NCI-H1694 (cell line): ENCODE measurements at places on chromosomes 16 and 17.

DNA sequence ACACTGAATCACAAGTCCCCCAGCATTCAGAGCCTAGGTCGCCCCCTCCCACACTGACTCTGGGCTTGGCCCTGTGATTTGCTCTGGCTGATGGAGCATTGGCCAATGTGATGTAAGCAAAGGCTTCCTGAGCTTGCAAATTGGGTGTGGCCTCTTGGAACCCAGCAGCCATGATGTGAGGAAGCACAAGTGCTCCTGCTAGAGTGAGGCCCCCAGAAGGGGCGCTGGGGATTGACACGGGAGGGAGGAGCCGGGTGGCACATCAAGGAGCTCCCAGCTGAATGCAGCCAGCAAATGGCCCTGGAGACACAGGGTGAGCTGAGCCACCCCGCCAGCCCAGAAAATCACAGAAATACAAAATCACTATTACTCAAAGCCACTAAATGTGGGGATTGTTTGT, 308.5 kb downstream of the C16orf95 start:
- DNase-seq = no peak

- DNase-seq = peak; percentile 97
Measured at GRCh38 chr17:8060274-8060673, 21.4 kb downstream of the ALOX15B start.

GRCh38 chr17:28416703-28417311, 10.8 kb upstream of the SLC46A1 start:
- peak; percentile 79 for DNase-seq

GRCh38 chr16:57255686-57256415, 10.8 kb downstream of the ARL2BP start:
- DNase-seq = no peak

DNA sequence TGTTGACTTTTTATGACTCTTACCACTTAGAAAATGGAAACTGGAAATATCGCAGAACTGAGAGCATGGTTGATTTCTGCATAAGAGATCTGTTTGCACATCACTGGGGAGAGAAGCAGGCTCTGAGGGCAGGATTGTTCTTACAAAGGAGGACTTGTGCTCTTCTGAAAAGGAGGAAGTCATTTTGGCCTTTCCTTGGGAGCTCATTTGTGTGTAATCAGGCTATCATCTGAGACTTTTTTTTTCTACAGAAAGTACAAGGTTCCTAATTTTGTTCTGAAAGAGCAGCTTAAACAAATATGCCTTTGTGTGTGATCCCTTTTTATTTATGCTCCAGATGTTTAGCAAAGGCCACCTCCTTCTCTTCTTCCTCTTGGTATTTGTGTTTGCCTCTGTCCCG, 145.7 kb upstream of the CACNG5 start:
- DNase-seq = no peak

DNA sequence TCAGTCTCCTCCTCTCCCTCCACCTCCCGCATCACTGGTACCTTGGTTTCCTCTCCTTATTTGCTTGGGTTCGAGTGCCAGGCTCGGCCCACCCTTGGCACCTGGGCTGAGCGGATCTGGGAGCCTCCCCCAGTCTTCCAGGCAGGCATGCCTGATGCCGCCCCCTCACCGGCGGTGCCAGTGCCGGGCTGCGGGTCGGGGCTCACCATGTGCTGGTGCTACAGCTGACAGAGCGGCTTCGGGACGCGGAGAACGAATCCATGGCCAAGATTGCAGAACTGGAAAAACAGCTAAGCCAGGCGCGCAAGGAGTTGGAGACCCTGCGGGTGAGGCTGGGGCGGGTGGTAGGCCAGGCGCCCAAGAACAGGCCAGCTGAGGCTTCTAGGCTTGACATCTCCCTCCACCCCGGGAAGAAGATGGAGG, 19.2 kb downstream of the FMNL1 start:
- no peak for DNase-seq

DNA sequence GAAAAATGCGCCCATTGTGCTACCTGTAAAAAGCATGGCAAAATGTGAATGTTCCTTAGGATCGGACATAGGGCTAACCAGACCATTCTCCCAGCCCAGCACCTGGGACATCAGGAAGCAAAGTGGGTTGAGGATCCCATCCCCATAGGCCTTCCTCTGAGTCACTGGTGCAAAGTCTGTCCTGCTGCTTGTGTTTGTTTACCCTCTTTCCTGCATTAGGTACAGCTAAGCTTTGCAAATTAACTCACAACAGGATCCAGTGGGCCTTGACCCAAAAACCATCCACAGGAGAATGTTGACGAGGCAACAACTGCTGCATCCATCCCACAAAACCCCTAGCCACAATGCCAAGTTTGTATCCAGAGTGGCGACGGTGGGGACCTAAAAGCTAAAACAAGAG, 106.2 kb downstream of the GRIN2A start:
- DNase-seq = no peak

DNA sequence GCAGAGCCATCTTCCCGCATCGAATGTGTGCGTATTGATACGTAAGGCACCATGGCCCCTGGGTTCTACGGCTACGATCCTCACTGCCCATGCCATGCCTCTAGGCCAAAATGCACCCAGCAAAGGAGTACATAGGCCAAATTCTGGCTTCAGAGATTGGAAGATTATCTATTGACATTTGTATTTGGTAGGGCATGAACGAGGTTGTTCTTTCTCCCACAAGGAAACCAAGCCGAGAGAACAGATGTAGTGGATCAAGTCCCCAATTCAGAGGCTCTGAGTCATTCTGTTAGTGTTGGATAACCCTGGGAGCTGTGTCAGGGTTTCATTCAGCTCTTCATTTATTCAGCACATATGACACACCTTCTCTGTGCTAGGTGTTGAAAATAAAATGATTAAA, 36.5 kb downstream of the HOXB1 start:
- DNase-seq = no peak

DNA sequence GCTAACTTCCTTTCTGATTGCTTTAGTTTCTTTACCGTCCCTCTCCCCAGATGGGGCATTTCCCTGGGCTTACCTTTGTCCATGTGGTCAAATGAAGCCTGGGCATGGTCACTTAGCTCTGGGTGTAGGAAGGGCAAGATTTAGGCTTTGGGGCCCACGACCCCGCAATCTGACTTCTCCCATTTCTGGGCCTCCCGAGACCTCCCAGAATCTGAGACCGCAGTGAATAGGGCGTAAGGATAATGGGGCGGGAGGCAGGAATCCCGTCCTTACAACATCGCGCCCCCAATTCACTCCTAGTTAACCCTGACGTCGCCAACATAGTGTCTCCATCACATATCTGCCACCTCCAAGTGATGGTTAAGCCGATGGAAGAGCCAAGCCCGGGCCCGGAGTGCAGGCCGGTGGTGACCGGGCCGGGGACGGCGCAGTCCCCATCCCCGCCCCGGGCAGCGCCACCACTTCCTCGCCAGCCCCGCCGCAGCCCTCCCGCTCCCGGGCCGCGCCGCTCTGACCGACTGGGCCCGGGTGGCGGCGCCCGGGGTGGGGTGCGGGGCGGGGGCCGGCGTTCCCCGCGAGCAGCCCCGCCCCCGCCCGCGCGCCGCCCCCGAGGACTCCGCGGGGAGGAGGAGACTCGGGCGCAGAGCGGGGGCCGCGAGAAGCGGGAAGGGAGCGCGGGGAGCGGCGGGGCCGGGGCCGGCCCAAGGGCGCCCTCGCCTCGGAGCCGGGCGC, at the start of gene RHBDL3:
RHBDL3 (plus strand) TSS at position 641 of the 732 bp plus-strand sequence. CDS start 358 bp downstream, outside the sequence.
- DNase-seq = peak; percentile 34

- DNase-seq = no peak
Measured at GRCh38 chr17:79459846-79460245, 151.0 kb downstream of the RBFOX3 start.

DNA sequence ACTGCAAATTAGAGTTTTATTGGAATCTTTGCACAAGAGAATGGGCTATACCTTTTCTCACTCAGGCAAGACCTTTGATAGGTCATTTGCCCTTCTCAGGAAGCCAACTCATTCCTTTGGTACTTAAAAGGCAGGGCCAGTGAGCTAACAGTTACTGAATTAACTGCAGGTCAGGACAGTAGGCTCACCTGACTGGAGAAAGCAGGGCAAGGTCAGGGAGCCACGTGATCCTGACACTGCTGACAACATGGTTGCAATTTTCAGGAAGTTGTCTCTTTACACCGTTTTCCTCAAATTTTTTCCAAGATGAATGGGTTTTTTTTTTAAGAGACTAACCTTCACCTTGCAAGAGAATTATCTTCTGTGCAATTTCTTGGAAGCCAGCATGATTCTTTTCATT, 21.1 kb downstream of the CPSF4L start:
- DNase-seq = no peak

GRCh38 chr17:68228817-68229570, 18.8 kb upstream of the AMZ2 start:
- peak; percentile 13 for DNase-seq

DNA sequence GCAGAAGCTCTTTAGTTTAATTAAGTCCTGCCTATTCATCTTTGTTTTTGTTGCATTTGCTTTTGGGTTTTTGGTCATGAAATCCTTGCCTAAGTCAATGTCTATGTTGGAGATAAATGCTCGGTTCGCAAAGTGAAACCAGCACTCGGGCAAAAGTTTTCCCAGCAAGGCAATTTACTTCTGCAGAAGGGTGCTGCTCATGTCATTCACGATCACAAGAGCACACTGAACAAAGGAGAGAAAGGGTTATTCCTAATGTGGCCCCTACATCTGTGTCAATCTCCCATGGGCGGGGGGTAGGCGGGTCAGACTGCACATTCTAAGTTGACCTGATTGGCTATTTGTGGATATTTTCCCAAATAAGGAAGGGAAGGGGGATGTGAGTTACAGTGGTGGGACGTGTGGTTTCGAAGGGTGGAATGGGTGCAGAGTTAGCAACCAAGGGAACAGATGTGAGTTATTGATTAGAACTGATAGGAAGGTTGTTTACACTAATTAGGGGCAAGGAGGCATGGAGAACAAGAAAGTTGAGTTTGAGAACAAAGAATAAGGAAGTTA, 23.0 kb downstream of the ATF7IP2 start:
- DNase-seq = no peak

- DNase-seq = no peak
Measured at GRCh38 chr16:87363771-87364455, 19.7 kb downstream of the FBXO31 start.

GRCh38 chr16:80704751-80705505, 99.5 kb downstream of the CDYL2 start:
- DNase-seq = no peak

DNA sequence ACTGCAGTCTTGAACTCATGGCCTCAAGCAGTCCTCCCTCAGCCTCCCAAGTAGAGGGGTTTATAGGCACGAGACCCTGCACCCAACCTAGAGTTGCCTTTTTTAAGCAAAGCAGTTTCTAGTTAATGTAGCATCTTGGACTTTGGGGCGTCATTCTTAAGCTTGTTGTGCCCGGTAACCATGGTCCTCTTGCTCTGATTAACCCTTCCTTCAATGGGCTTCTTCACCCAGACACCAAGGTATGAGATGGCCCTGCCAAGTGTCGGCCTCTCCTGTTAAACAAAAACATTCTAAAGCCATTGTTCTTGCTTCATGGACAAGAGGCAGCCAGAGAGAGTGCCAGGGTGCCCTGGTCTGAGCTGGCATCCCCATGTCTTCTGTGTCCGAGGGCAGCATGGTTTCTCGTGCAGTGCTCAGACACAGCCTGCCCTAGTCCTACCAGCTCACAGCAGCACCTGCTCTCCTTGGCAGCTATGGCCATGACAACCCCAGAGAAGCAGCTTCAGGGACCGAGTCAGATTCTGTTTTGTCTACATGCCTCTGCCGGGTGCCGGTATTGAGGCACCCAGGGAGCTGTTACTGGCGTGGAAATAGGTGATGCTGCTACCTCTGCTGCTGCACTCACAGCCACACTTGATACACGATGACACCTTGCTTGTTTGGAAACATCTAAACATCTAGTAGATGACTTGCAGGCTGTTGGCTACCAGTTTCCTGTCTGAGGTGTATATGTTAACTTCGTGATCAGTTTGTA, 3.3 kb downstream of the RPL13 start:
- DNase-seq = no peak

DNA sequence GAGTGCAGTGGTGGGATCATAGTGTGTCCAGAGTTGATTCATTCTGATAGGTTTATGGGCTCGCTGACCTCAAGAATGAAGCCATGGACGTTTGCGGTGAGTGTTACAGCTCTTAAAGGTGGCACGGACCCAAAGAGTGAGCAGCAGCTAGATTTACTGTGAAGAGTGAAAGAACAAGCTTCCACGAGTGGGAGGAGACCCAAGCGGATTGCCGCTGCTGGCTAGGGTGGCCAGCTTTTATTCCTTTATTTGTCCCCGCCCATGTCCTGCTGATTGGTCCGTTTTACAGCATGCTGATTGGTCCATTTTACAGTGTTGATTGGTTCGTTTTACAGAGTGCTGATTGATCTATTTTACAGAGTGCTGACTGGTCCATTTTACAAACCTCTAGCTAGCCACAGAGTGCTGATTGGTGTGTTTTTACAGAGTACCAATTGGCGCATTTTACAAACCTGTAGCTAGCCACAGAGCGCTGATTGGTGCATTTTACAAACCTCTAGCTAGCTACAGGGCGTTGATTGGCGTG, 17.5 kb downstream of the CACNG4 start:
- DNase-seq = no peak

DNA sequence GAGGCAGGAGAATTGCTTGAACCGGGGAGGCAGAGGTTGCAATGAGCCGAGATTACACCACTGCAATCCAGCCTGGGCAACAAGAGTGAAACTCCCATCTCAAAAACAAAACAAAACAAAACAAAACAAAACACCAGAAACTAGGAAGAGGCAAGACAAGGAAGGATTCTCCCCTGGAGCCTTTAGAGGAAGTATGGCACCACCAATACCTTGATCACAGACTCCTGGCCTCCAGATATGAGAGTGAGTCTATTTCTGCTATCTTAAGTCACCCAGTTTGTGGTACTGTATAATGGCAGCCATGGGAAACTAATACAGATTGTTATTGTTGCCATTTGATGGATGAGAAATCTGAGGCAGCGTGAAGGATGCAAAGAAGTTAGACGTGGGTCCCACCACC, 14.6 kb upstream of the CPPED1 start:
- no peak for DNase-seq

DNA sequence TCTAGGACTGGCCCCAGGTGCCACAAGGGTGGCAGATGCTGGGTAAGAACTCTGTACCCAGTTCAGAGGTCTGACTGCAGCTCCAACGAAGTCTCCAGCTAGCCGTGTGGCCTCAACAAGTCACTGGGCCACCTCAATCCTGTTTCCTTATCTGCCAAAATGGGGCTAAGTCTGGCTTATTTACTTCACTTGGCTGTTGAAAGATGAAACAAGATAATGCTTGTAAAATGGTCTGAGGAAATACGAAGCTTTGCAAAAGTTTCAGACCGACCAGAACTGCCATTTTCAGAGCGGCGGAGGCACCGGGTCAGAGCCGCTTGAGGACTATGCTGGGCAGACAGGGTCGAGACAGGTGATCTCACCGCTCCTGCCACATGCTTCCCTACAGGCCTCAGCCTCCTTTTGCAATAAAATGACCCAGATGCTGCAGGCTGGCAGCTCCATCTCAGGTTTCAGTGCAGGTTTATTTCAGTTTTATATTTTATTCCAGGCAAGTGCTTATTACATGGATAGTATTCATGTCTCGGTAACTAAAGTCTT, 17.2 kb downstream of the MNT start:
- no peak for DNase-seq

GRCh38 chr17:38584350-38584925, 21.3 kb downstream of the SRCIN1 start:
- DNase-seq = no peak

- DNase-seq = no peak
Measured at GRCh38 chr17:57593739-57594462, 151.2 kb downstream of the CCDC182 start.
